ENCODE measurements at places on chromosomes 5 and 9. TPM values are rescaled to one million over a fixed set of nuclear protein-coding genes. Genes with fewer than 3 reads are reported as not detected.
A peak's percentile ranks its signal among the peaks of the same experiment; 100 is the strongest.

- no peaks in the 10 kb centered on the region for H3K4me1 ChIP-seq
- DNase-seq = no peak
- H3K27ac ChIP-seq = no peak overlapping the region
- no peaks in the 10 kb centered on the region for H3K27me3 ChIP-seq
- no peaks in the 10 kb centered on the region for H3K36me3 ChIP-seq
Observed at GRCh38 chr9:17810728-17811571, 232.1 kb downstream of the SH3GL2 start.

DNA sequence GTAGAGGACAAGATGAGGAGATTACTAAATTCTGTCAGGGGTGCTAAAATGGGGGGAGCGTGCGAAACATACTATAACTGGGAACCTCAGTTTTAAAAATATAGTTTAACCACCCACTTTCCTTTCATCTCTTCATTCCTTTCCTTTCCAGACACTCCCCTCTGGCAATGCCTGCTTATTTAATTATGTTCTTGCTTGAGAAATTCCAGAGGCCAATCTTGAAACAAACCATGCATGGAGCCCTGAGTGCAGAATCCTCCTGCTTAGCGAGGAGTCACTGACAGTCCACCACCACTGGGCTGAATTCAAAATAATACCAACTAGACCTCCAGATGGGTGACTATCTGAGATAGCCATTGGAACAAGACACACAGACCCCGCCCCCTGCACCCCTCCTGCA, 29.7 kb upstream of the C9orf72 start:
- H3K27ac ChIP-seq = no peak overlapping the region
- no peaks in the 10 kb centered on the region for H3K36me3 ChIP-seq
- no peak for DNase-seq
- H3K4me1 ChIP-seq = no peaks in the 10 kb centered on the region
- H3K4me3 ChIP-seq = no peak overlapping the region
- H3K27me3 ChIP-seq = no peaks in the 10 kb centered on the region

DNA sequence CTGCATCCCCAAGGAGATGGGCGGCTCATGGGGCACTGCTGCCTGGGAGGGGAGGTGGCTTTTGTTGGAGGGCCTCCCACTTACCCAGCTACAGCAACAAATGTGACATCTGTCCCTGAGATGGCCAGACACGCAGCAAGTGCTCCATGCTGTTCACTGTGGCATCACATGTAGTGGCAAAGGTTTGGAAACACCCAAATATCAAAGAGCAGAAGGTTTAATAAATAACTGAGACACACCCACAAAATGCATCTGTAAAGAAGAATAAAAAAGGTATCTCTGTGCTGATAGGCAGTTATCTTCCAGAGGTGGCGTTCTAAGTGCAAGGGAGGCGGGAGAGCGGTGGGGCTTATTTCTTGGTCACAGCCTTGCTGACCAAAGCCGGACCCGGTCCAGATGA, 23.3 kb upstream of the CLPTM1L start:
- H3K27ac ChIP-seq = no peak overlapping the region
- H3K4me1 ChIP-seq = no peaks in the 10 kb centered on the region
- no peaks in the 10 kb centered on the region for H3K36me3 ChIP-seq
- H3K4me3 ChIP-seq = no peak overlapping the region
- no peaks in the 10 kb centered on the region for H3K27me3 ChIP-seq

GRCh38 chr5:78755822-78756429, 107.4 kb upstream of the LHFPL2 start:
- H3K27me3 ChIP-seq = no peaks in the 10 kb centered on the region
- H3K4me3 ChIP-seq = no peak overlapping the region
- H3K36me3 ChIP-seq = no peaks in the 10 kb centered on the region
- no peak overlapping the region for H3K27ac ChIP-seq
- H3K4me1 ChIP-seq = no peaks in the 10 kb centered on the region
- DNase-seq = no peak

GRCh38 chr9:90841213-90841612, 39.6 kb downstream of the SYK start:
- H3K27ac ChIP-seq = no peak overlapping the region
- no peak overlapping the region for H3K4me3 ChIP-seq
- H3K4me1 ChIP-seq = no peaks in the 10 kb centered on the region
- no peaks in the 10 kb centered on the region for H3K27me3 ChIP-seq

- no peaks in the 10 kb centered on the region for H3K4me1 ChIP-seq
- peaks cover 10% of the 10 kb centered on the region for H3K36me3 ChIP-seq
- H3K4me3 ChIP-seq = no peak overlapping the region
- no peaks in the 10 kb centered on the region for H3K27me3 ChIP-seq
- no peak for DNase-seq
Observed at GRCh38 chr5:43371821-43372220, 40.4 kb downstream of the CCL28 start.

DNA sequence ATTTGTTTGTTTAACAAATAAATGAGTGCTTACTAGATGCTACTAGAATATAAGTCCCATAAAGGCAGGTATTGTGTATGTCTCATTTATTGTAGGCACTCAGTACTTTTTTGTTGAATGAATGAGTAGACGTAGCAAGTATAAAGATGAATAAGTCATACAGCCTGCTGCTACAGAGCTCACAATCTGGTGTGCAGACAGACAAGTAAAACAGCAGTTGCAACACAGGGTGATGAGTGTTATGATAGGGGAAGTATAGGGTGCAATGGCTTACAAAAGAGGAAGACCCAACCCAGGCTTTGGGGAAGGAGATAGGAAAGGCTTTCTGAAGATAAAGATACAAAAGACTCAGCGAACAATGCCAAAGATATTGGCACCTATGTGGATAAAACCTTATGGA, 47.7 kb downstream of the SH3RF2 start:
- no peak for DNase-seq
- no peak overlapping the region for H3K27ac ChIP-seq
- H3K4me3 ChIP-seq = no peak overlapping the region
- H3K27me3 ChIP-seq = no peaks in the 10 kb centered on the region
- H3K4me1 ChIP-seq = no peaks in the 10 kb centered on the region
- no peaks in the 10 kb centered on the region for H3K36me3 ChIP-seq

DNA sequence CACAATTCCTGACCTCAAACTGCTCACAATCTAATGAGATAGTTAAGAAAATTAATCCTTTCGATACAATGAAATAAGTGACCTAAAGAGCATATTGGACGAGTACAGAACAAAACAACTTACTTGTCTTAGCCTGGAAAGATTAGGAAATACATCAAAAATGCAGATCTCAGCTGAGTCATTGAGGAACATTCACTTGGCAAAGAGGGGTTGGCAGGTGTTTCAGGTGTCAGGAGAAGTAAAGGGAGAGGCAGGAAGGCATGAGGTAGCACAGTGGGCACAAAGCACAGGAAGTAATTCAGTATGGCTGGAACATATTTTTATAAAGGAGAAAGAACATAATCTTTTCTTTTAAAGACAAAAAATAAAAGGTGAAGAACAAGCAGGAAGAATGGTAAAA, 628.8 kb upstream of the RGMB start:
- H3K36me3 ChIP-seq = no peaks in the 10 kb centered on the region
- no peak overlapping the region for H3K27ac ChIP-seq
- no peak for DNase-seq
- no peaks in the 10 kb centered on the region for H3K4me1 ChIP-seq

DNA sequence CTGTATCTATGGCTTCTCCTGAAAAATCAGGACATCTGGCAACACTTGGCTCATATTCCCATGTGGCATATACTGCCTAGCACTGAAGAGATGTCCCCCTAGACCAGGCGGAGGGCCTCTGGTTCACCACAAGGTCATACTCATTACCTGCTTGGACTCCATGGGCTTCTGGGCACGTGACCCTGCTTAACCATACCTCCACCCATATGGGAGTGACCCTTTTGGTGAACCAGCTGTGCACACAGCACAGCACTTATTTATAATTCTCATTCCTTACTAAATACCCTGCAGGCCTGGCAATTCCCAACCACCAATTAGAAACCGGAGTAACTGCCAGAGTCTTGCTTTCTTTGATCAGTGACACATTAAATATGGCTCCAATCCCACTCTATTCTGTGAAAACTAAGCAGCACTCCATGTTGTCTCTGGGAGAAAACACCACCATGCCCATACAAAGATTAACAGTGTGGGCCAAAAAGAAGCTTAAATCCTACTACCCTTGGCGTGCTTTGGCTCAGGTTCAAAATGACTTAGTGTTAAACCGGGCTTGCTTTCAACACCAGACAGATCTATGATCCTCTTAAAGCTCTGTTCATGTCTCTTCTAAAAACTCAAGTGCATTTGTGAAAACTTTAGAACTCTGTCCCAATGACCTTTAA, 57.7 kb downstream of the MTMR12 start:
- no peak overlapping the region for H3K27ac ChIP-seq
- peaks cover 5% of the 10 kb centered on the region for H3K36me3 ChIP-seq
- no peaks in the 10 kb centered on the region for H3K27me3 ChIP-seq
- no peak for DNase-seq

DNA sequence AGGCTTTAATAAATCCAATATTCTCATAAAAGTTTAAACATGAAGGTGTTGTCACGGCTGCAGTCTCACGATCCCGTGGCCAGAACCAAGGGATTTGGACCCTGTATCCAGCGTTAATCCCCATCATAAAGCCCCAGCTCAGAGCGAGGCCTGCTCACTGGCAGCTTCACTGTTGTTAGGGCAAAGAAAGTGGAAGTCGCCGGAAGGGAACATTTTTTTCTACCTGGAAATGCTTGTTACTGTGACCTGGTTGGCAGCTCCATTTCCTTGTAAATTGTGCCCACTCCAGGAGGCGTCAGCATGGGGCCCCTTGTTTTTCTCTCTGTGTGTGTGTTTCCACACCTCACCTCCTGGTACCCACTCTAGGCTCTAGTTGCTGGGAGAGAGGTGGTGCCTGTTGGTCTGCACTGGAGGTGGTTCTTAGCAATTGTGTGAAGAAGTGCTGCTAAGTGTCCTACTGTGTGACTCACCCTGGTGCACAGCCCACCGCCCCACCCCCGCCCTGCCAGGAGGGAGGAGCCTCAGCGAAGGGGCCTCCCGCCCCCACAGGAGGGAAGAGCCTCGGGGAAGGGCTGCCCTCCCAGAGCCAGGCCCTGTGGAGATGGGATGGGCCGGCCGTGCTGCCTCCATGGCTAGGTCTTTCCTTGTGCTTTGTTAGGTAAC, 105.1 kb downstream of the EHMT1 start:
- peak overlapping the region; percentile 55 for H3K27ac ChIP-seq
- H3K27me3 ChIP-seq = no peaks in the 10 kb centered on the region
- H3K4me1 ChIP-seq = peaks cover 44% of the 10 kb centered on the region
- H3K36me3 ChIP-seq = no peaks in the 10 kb centered on the region
- H3K4me3 ChIP-seq = peak overlapping the region; percentile 14
- peak; percentile 30 for DNase-seq

GRCh38 chr9:121926351-121926801, 166.7 kb downstream of the TTLL11 start:
- no peaks in the 10 kb centered on the region for H3K36me3 ChIP-seq
- no peaks in the 10 kb centered on the region for H3K27me3 ChIP-seq
- H3K27ac ChIP-seq = no peak overlapping the region
- H3K4me1 ChIP-seq = no peaks in the 10 kb centered on the region

DNA sequence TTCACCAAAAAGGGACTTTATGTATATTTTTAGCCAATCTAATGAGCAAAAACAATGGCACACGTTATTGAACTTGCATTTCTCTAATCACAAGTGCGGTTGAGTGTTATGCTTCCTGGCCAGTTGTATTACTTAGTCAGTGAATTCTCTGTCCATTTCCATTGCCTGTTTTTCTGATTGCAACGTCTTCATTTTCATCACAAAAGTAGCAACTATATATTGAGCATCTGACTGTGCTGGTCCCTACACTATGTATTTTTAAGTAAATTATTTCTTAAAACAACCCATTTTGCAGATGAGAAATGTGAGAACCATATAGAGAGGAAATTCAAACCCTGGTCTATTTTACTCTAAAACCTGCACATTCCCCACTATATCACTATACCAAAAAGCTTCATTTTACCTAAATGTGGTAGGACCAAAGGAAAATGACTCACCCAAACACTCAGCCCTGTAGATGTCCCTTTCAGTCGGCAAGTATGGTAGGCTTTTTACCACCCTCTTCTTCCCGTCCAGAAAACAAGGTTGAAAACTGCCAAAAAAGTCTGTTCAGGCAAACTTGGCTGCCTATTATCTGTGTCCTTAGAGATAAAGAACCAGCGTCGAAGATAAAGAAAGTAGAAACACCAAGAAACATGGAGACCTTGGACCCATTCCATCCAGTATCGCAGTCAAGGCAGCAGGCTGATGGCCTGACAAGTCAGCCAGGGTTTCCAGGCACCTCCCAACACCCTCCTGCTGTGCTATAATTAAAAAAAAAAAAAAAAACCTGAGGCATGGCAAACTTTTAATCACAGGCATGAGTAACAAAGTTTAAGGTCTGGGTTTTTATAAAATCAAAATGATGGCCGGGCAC, 18.8 kb upstream of the FAM13B start:
- H3K27me3 ChIP-seq = no peaks in the 10 kb centered on the region
- DNase-seq = no peak
- H3K36me3 ChIP-seq = no peaks in the 10 kb centered on the region
- no peak overlapping the region for H3K4me3 ChIP-seq
- H3K4me1 ChIP-seq = no peaks in the 10 kb centered on the region
- no peak overlapping the region for H3K27ac ChIP-seq

- no peak for DNase-seq
- no peaks in the 10 kb centered on the region for H3K36me3 ChIP-seq
- no peak overlapping the region for H3K4me3 ChIP-seq
- no peak overlapping the region for H3K27ac ChIP-seq
- H3K27me3 ChIP-seq = no peaks in the 10 kb centered on the region
- no peaks in the 10 kb centered on the region for H3K4me1 ChIP-seq
Observed at GRCh38 chr5:125257057-125257972, 510.9 kb upstream of the ZNF608 start.

- DNase-seq = no peak
- H3K4me1 ChIP-seq = no peaks in the 10 kb centered on the region
- H3K27ac ChIP-seq = no peak overlapping the region
- H3K4me3 ChIP-seq = no peak overlapping the region
Observed at GRCh38 chr9:136572003-136572827, 26.4 kb upstream of the NOTCH1 start.

- no peaks in the 10 kb centered on the region for H3K27me3 ChIP-seq
- no peaks in the 10 kb centered on the region for H3K4me1 ChIP-seq
- no peak for DNase-seq
- H3K4me3 ChIP-seq = no peak overlapping the region
- H3K36me3 ChIP-seq = no peaks in the 10 kb centered on the region
Observed at GRCh38 chr9:122107291-122107805, 14.2 kb upstream of the TTLL11 start.

- no peak overlapping the region for H3K4me3 ChIP-seq
- H3K27me3 ChIP-seq = no peaks in the 10 kb centered on the region
- no peak for DNase-seq
- no peaks in the 10 kb centered on the region for H3K4me1 ChIP-seq
- H3K27ac ChIP-seq = no peak overlapping the region
Observed at GRCh38 chr9:16721972-16722371, 148.5 kb downstream of the BNC2 start.

Gene MARCHF11
- total RNA-seq = not detected

Gene PCDHA1
- total RNA-seq = not detected

Gene LTC4S
- 8.1 TPM for total RNA-seq

Gene MAML1
- 33.4 TPM for total RNA-seq

Gene LRRC70
- total RNA-seq = 2.1 TPM

Gene ICE1
- 47.6 TPM for total RNA-seq

Gene DIRAS2
- not detected for total RNA-seq

Gene ADGRD2
- total RNA-seq = not detected
